ENCODE measurements at places on chromosomes 7 and 10.

DNA sequence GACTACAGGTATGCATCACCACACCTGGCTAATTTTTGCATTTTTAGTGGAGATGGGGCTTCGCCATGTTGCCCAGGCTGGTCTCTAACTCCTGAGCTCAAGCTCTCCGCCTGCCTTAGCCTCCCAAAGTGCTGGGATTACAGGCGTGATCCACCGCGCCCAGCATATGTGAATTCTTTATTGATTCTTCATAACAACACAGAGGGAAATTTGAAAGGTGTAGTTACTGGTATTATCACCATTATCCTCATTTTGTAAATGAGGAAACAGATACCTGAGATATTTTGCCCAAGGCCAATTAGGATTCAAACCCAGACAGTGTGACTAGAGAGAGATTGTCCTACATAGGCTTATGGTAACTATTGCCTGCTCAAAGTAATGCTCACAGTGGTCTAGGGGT, 22.6 kb downstream of the TCF7L2 start:
- DNase-seq: no peak

DNA sequence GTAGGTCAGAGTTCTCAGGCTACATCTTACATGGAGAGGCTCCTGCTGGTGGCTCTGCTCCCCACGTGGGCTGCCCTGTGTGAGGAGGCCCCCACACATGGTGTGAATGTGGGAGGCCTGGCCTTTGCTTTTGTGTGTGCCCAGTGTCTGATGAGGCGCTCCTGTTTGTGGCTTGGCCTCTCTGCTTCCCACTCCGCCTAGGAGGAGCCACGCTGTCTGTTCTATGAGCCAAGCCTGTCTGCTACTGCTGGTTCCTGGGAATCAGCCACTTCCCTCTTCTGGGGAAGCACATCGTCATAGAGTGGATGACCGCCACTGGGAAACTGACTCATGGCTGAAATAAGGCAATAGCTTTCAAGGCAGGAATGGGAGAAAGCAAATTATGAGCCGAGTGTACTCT, 87.1 kb downstream of the CYP26A1 start:
- DNase-seq: no peak

DNA sequence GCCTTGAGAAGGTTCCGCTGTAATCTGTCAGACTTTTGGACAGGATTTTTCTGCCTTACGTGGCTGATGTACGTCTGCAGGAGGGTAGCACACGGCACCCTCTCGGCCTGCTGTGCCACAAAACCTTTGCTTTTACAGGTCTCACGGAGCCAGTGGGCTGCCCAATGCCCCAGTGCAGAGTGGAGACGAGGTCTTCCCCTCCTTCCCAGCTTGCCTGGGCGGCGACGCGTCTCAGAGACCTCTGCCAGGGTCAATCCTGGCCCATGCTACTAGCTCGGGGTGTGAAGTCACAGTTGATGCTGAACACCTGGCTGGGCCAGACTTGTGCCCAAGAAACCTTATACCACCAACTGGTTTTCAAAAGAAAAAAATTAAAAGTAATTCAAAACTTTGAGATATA, 526.4 kb downstream of the DNAJB6 start:
- no peak for DNase-seq

DNA sequence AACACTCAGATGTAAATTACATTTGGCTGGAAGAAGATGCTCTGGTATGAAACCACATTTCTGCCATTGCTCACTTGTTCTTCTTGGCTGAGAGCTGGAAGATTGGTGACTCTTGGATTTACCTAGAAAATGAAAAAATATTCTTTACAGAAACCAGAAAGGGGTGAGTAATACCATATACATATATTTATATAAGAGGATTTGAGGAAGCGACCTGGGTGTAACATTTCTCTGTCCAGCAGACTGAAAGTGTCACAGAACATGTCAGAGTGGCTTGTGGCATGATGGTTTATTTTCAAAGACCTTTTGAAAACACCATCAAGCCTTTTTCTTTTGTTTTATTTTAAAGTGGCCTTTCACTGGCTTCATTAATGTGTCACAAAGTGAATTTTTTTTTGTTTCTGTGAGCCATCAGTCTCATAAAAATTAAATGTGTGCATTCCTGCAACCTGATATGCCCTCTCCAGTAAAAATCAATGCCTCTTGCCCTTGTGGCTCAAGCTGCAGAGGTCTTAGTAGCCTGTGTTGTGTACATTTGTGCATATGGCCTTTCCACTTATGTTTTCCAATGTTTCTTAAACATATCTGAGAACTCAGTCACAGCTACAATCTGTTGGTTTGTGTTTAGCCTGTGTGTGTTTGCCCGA, 23.5 kb downstream of the CREB5 start:
- DNase-seq: no peak

DNA sequence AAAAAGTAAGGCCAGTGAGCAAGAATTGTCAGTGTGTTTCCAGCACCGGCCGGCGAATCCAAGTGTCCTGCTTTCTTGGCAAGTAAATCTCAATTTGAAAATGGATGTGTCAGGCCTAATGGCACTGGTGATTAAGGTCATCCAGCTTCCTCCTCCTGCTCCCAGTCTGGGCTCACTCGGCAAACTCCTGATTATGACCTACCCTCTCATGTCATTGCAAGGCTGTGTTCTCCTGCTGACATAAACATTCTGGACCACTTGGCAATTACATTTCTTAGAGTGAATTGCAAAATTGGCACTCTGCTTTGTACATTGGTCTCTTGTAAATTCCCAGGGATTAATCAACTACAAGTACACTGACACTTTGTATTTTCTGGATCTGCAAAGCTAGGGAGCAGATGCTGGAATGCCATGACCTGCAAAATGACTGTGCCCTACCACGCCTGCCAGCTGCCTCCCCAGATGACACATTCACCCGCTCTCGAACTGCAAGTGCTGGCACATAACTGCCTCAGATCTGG, 473.8 kb downstream of the KIF20B start:
- DNase-seq: no peak

DNA sequence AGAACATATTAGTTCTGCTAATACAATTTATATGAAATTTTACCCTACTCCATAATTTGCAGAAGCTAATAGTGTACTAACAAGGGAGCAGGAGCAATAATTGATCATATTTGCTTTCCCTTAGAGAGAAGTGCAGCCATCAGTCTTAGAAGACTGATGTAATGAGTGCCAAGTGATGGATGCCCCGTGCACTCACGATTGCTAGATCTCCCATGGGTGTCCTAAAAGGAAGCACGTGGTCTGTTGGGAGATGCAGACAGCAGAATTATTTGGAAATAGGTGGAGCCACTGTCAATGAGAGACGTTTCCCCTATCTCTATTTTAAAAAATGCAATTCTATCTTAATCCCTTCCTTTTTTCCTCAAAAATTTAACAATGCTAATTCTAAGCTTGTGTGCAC, 772.2 kb upstream of the C7orf33 start:
- no peak for DNase-seq

DNA sequence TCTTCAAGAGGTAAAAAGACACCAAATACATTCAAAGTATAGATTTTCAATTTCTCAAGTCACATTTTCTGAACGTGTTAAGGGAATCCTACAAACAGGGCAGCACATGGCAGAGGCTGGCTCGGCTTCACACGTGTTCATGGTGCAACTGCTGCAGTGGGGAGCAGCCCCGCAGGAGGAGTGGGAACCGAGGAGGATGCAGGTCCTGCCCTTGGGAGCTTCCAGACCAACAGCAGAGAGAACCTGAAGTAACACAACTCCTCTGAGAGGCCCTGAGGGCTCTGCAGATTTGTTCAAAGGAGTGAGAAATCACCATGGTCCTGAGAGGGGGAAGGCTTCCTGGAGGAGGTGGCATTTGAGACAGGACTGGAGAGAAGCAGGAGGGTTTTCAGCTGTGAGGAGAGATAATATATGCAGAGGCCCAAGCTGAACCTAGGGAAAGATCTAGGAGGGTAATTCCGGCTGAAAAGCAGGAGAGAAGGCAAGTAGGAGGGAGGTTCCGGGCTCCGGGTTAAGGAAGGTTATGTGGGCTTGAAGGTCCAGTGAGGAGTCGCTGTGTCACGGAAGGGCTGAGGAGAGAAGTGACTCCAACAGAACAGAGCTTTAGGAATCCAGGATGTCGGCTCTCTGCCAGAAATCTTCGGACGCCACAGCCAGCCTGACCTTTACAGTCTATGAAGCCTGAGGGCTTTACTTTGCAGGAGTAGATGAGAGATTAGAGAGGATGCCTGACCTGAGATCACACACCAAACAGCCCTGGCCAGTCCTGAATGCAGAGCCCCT, 77.5 kb downstream of the GPR26 start:
- DNase-seq: no peak

GRCh38 chr10:34543716-34544115, 271.4 kb downstream of the PARD3 start:
- DNase-seq: no peak

DNA sequence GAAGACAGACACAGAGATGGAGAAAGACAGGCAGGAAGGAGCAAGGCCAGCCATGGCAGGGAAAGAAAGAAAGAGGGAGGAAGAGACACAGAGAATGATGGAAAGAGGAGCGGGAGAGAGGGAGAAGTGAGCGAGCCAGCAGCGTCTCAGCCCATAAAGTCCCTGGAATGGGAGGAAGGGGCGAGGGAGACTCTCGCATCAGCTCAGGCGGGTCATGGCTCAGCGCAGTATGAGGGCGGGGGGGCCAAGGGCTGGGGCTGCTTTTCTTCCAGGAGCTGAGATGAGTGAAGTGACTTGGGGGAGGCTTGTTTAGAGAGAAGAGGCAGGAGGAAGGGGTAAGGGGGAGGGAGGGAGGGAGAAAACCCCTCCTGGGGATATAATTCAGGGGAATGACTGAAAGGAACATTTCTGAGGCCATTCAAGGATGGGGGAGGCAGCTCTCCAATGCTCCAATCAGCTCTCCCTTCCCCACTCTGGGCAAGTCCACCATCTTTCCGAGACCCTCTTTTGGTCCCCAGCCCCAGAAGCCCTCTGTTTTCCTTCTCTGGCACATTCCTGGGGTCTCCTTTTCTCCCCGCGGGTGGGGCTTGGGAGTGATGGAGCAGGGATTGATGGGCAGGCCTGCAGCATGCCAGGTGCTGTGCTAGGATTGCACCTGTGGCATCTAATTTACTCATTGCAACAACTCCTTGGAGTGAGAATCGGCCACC, 87.9 kb downstream of the HIF1AN start:
- no peak for DNase-seq

DNA sequence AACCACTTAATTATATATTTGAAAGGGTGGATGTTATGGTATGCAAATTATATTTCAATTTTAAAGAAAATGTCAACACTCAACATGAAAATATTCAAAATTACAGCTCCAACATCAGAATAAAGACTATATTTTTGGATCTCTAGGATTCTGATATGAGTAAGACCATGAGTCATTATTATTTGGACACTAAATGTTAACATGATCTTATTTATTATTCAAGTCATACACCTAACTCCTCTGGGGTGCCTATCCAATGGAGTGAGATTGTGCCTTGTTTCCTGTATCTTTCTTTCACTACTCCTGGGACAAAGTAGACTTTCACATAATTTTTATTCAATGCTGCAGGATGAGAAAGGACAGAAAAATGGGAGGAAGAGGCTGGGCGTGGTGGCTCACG, 135.2 kb upstream of the PRSS1 start:
- no peak for DNase-seq

Data from stimulated activated CD4-positive, alpha-beta T cell treated with anti-CD3 and anti-CD28 coated beads, Interleukin-4, amount 100 ng/mL, for 4 hours (primary cell).